ENCODE measurements at places on chromosomes 1 and 21. TPM values are rescaled to one million over a fixed set of nuclear protein-coding genes. Genes with fewer than 3 reads are reported as not detected.

DNA sequence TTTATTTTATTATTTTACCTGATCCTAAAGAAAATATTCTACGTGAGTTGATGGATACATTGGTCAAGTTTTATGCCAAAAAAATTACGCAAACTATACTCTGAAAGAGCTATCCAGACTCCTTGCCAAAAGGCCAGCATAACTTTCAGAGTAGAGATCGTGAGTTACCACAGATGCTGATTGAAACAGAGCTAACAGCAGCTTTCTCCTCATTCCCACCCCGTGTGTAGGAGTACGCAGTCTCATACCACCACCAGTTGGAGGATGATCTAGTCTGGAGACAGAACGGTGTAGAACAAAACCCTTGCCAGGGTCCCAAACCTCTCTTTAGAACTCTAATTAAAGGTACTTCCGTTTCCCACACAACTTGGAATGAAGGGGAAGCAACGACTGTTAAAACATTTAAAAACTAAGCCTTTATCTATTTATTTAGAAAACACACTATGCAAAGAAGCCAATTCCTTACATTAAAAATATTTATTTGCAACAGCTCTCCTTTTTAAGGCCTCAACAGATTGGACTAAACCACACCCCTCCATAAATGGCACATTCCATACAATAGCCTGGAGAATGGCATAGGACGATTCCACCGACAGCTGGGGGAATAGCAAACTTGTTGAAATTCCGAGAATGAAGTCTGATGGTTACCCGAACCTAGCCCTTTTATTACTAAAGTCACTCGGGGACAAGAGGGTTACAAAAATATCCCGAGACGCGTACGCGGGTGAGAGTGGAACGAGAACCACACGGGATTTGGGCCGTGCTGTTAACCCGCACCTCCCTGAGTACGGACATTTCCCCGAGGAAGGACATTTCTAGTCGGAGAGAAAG is 1.4 kb downstream of the NUCKS1 start:
- peak; percentile 11 for DNase-seq

DNA sequence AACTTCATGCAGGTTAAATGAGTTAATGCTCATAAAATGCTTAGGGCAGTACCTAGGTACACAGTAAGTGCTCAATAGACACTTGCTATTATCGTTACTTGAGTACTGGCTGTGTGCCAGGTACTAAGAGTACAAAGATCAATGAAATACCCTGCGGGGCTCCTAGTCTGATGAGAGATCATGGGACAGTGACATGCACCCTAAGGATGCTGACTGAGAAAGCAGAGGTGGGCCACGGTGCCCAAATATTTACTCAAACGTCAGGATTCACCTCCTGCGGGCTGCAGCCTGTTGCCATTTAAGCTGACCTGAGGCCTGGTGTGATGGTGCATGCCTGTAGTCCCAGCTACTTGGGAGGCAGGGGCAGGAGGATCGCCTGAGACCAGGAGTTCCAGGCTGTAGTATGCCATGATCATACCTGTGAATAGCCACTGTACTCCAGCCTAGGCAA is 19.8 kb upstream of the LUZP1 start:
- DNase-seq = no peak

Gene OR2T29
- total RNA-seq = not detected

- no peak for DNase-seq
Observed at GRCh38 chr21:25461725-25462124, 145.6 kb downstream of the MRPL39 start.

DNA sequence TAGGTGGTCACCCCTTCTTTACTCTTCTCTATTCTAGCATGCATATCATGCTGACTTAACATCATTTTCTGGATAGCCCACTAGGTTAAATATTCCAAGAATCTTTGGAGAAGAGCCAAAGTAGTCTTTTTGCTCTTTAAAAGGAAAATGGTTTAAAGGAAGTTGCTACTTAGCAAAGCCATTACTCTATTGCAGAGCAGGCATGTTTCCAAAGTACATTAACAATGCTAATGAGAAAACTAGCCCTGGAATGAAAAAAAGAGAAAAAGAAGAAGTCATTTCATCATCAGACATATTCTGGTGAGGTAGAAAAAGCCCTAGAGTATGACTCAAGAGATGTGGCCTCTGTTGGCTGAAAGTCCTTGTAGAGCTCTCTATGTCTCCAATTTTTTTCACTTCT is 74.0 kb downstream of the NUF2 start:
- DNase-seq = no peak

GRCh38 chr1:21332554-21333311 is 42.5 kb upstream of the ECE1 start:
- no peak for DNase-seq

- no peak for DNase-seq
Observed at GRCh38 chr21:42622284-42622683, 31.1 kb upstream of the PDE9A start.

DNA sequence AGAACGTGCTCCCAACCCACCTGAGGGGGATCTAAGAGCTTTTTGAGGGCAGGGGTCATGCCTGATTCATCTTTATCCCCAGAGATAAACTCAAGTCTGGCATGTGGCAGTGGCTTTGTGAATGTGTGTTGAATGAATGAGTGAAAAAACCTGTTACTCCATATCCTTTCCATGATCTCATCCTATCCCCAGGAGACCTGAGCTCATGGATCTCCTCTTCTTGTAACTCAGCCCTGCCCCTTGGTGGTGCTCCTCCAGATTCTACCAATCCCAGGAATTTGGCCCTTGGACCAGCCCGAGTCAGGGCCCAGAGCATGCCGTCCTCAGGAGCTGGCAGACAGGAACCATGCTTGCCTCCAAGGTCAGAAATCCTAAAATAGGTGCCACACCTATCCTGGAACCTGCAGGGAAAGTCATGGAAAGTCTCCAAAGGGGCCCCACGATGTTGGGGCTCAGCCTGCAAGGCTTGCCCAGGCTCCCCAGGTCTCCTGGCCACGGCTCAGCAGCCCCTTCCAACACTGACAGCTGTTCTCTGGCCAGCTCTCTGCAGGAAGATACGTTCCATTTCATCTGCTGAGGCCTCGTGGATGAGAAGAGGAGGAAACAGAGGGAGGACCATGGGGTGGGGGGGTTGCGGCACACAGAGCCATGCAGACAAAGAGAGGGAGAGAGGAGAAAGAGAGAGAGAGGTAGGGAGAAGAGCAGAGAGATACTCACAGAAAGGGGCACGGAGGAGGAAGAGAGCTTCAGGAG is 214.6 kb downstream of the TRABD2B start:
- no peak for DNase-seq

Data from pulmonary artery endothelial cell (primary cell).